ENCODE measurements at places on chromosomes 3 and 15. TPM values are rescaled to one million over a fixed set of nuclear protein-coding genes. Genes with fewer than 3 reads are reported as not detected.
A peak's percentile ranks its signal among the peaks of the same experiment; 100 is the strongest.

DNA sequence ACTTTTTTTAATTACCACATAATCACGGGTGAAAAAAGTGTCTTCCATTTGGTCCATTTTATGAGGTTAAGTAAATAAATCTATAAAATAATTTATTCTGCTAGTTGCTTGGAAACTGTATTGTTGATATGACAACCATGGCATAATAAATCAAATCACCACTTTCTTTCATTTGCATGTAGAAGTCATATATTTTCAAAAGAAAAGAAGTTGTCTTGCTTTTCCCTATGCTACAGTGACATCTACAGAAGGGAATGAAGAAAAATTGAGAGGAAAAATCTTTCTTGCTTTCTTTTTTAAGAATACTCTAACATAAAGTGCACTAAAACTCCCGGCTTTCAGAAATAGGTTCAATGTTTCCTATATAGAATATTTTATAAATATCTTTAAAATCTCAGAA, 228.5 kb downstream of the ZBBX start:
- DNase-seq: no peak

GRCh38 chr15:57321973-57322601, 54.2 kb upstream of the CGNL1 start:
- no peak for DNase-seq

Gene SEMA5B
- not detected for total RNA-seq

DNA sequence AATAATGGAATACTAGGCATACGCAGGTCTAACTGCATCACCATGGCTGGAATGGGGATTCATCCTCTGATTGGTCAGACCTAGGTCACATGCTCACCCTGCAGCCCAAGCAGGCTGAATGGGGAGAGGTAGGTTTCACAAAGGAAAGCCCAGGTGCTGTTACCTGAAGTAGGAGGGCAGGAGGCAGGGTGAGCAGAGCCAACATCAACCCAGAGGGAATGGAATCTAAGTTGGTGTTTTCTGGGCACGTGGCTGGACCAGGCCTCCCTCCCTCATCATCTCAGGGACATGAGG, 6.7 kb upstream of the H1-8 start:
- no peak for DNase-seq

Gene AGBL1
- not detected for total RNA-seq

Gene HIGD2B
- total RNA-seq: 0.32 TPM

DNA sequence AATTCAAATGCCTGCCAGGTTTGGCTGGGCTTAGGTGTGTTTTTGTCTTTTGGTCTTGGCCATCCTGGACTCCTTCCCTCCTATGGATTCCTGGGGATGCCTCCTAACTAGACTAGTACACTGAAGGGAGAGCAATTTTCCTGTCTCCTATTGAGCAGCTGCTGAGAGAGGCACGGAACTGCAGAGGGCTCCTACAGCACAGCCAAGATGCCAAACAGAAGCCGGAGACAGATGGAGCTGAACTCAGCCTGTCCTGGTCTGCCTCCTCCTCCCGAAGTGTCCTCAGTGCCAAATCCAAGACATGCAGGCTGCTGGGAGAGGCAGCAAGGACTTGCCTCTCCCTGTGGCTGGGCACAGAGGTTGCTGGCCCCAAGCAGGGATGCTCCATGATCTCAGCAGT, 256.6 kb upstream of the PROK2 start:
- no peak for DNase-seq

GRCh38 chr3:125374501-125374995, 577 bp downstream of the ZNF148 start:
- peak; percentile 58 for DNase-seq

DNA sequence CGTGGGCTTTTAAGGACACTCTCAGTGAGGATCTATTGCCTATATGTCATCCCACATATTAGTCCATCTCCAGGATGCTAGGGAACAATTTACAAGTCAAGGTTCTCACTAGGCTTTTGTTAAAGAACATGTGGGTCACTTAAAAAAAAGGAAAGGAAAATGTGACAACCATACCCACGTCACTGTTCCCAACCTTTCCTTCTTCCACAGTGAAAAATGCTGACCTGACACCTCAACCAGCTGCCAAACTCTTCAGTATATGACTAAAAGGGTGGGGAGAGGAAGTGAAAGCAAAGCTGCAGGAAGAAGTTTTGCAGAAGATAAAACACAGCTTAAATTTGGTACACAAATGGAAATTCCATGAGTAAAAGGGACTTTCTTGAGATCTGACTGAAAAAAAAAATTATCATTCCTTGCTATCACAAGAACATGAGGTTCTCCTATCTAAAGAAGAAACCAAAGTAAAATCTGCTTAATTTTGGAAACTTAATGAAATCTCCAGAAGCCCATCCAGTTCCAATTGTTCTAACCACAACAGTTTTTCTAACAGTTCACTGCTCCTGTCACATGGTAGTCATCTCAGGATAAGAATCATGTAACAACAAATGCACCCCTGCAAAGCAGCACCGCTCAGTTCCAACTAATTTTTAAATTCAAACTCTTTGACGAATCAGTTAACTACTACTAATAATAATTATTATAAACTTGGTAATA, 117.0 kb upstream of the TSPAN3 start:
- DNase-seq: peak; percentile 61

- DNase-seq: no peak
Observed at GRCh38 chr3:177351757-177352158, 154.5 kb upstream of the TBL1XR1 start.

Gene KLHL25
- 4.3 TPM for total RNA-seq

DNA sequence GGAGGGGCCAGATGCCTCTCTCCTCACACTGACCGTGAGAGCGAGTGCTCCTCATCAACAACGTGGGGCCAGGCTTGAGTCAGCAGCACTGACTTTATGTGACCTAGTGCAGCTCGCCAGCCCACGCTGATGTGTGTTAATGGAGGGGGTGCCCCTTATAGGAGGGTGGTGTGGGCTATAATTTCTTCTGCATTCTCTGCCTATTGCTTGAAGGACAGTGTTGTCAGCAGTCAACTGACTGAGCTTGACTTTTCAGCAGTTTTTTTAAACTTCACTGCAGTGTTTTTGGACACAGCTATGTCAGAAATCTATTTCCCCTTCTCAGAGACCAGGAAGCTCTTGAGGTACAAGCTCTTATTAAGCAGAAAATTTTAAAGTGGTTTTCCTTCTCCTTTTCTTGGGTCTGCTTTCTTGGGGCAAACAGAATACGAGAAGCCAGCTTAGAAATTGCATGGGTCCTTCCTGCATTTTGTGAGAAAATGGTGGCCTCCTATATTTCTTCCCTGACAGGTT, 304.8 kb upstream of the CTDSPL start:
- no peak for DNase-seq

GRCh38 chr3:11563865-11564185, 79.9 kb downstream of the VGLL4 start:
- DNase-seq: no peak

DNA sequence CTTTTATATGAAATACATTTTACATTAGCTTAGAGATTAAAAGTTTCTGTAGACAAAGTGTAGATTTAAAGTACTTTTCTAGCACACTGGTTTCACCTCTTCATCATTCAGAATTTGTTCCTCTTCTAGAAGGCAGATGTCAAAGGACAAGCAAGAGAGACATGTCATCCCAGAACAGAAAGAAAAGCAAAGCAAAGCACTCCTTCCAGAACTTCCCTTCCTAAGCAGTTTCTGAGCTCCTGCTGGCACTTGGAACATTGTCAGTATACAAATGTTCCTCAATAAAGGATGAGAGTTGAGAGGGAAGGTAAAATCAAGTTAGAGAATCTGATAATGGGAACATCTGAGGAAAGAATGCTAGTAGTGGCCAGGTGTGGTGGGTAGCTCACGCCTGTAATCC, 26.2 kb downstream of the TMOD3 start:
- DNase-seq: no peak

DNA sequence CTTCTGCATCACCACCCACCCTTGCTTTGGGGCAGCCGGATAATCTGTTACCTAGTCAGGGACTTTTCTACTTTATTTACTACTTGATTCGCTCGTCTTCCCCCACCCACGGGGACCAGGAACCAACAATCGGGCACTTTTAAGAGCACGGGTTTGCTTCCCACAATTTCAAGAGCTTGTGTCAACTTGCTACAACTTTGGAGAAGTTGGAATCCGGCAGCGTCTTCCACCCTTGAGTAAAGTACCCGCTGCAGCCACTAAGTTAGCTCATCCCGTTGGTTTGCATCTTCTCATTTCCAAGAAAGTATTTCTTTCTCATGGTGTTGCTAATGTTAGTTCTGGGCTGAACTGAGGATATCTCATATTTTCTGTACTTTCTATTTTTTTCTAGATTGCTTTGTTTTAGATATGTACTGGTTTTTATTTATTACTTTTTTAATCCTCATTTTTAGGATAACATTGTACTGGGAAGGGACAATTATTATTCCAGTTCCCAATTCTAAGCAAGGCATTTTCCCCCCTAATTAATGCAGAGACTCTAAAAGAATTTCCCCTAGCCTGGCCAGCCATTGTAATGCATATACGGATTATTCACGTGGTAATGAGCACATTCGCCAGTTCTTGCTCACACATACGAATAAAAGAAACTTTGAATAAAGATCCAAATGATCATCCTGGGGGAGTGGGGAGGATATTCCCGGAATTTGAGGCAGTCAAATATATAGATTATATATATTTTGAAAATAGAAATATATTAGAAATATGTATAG, 4.0 kb downstream of the SOX2 start:
- no peak for DNase-seq

GRCh38 chr3:102478160-102478559, 43.3 kb downstream of the ZPLD1 start:
- no peak for DNase-seq

- peak; percentile 39 for DNase-seq
Observed at GRCh38 chr3:110378481-110378880, 693.1 kb upstream of the NECTIN3 start.

- DNase-seq: no peak
Observed at GRCh38 chr15:31369727-31370126, 43.1 kb downstream of the KLF13 start.

GRCh38 chr15:79878078-79878705, 18.6 kb downstream of the MTHFS start:
- no peak for DNase-seq

Gene ERICH6
- 0.43 TPM for total RNA-seq

DNA sequence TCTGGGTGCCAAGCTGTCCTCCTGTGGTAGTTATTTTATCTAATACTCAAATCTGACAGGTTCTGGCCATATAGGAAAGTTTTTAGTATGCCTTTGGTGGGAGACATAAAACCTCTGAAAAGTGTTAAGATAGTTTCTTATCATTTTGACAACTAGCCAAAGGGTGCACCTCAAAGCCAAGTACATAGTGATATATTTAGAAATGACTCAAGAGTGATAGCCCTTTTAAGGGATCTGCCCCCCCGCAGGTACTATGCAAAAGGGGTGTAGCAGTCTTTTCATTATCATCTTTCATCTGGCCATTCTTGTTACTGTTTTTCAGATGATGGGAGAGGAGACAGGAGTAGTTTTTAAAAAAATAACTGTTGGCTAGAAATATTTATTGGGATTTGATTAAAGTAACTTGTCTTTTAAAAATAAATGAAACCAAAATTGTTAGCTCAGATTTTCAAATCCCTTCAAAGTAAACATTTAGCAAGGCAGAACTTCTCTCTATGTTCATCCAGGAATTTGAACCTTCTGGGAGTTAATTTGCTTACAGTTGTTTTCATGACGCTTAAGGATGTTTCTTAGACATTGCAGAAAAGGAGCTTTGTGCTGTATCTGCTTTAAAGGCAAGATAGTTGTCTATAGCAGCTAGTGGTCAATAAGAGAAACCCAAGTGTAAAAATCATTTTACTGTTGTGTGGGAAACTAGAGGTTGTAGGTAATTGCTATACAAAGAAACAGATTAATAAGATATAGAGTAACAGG, 5.1 kb downstream of the PHLDB2 start:
- no peak for DNase-seq

Gene RFTN1
- total RNA-seq: 74.7 TPM

- DNase-seq: no peak
Observed at GRCh38 chr3:135191708-135192107, 396.6 kb downstream of the EPHB1 start.

DNA sequence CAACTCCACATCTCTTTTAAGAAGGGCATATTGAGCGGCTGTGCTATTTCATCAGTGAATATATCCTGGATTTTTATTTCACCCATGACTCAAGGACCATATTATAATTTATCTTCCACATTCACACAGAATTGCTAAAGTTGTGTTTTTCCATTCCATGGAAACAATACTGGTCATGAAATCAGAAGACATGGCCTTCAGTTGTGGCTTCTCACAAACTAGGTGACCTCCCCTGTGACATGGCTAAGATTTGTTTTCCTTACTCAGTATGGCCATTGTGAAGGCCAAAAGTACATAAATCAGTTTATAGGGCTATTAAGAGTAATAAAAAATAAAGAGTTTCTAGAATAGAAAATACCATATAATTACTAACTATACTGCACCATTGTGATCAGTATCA, 415.6 kb downstream of the OXSM start:
- no peak for DNase-seq
